ENCODE measurements at places on chromosomes 12 and 14. TPM values are rescaled to one million over a fixed set of nuclear protein-coding genes. Genes with fewer than 3 reads are reported as not detected.
A peak's percentile ranks its signal among the peaks of the same experiment; 100 is the strongest.

Gene PFKM
- 38.8 TPM for total RNA-seq

Gene RHOJ
- 1.8 TPM for total RNA-seq

Gene ATP5MC2
- 387 TPM for total RNA-seq

Gene KRR1
- 47.1 TPM for total RNA-seq

Gene MSI1
- not detected for total RNA-seq

Gene COL2A1
- total RNA-seq = not detected

Gene HVCN1
- 0.30 TPM for total RNA-seq

Gene MYF5
- total RNA-seq = not detected

Gene SERPINA5
- 0.05 TPM for total RNA-seq

Gene TAMALIN
- 0.25 TPM for total RNA-seq

Gene OTOGL
- 0.71 TPM for total RNA-seq

Gene LRRC43
- not detected for total RNA-seq

Gene USP44
- 0.02 TPM for total RNA-seq

GRCh38 chr14:67480011-67480410, 8.5 kb downstream of the TMEM229B start:
- no peak for DNase-seq

DNA sequence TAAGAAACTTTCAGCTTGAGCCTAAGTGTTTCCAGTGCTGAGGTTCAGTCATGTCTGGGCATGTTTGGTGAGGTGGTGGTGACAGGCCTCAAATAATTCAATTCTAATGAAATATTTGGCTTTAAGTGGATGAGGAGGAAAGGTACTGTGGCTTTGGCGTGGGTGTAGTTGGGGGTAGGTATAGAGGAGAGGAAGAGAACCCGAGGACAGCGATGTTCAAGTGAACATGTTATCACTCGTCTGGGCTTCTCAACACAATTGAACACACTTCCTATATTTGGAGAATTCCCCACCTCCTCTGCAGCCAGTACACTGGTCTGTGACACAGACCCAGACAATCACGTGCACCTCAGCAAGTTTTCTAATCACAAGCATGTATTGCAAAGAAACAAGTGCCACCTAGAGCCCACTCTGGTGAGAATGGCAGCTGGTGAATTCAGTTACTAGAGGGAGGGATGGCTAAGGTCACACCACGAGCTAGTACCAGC, 53.0 kb downstream of the IFNG-AS1 start:
- DNase-seq = no peak

GRCh38 chr12:10362325-10362724, 27.5 kb downstream of the KLRK1 start:
- DNase-seq = no peak

DNA sequence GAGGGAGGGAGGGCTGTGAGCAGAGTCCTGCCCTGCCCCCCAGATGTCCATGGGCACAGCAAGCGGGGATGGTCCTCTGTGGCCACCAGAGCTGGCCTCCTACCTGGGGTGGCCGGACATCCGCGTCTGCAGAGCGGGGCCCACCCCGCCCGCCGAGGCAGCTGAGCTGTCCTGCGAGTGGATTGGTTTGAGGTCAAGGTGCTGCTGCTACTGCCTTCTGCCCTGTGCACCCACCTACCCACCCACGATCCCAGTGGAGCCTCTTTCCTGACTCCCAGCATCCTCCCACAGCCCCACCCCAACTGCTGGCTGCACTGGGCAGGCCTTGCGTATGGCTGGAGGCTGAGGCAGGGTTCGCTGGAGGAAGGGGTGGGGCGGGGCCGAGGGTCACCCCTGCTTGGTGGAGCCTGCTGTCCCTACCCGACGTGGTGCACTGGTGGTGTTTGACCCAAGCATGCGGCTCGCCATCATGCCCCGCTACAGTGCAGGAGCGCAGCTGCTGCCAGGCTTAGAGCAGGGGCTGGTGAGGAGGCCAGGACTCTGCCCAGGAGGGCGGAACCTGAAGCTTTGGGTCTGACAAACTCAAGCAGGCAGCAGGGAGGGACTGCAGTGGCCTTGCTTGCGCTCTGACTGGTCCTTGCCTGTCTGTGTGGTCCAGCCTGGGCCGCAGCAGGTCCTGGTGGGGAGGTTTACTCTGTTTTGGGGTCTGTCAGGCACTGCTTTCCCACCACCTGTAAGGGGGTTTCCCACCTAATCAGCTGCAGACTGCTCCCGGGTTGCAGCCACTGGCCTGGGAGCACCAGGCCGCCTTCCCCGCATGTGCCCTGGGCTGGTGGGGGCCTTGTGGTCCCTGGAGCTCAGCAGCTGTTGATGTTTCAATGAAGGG, 23.7 kb downstream of the CEP170B start:
- DNase-seq = no peak

- no peak for DNase-seq
Measured at GRCh38 chr12:38543151-38543550, 226.6 kb downstream of the ALG10B start.

GRCh38 chr12:64232196-64232595, 10.1 kb upstream of the KICS2 start:
- DNase-seq = no peak

GRCh38 chr12:66321435-66321834, 19.1 kb downstream of the HELB start:
- no peak for DNase-seq

GRCh38 chr14:57391517-57392195, 1.3 kb downstream of the NAA30 start:
- DNase-seq = no peak

GRCh38 chr12:12747278-12747677, 30.1 kb downstream of the CDKN1B start:
- no peak for DNase-seq

DNA sequence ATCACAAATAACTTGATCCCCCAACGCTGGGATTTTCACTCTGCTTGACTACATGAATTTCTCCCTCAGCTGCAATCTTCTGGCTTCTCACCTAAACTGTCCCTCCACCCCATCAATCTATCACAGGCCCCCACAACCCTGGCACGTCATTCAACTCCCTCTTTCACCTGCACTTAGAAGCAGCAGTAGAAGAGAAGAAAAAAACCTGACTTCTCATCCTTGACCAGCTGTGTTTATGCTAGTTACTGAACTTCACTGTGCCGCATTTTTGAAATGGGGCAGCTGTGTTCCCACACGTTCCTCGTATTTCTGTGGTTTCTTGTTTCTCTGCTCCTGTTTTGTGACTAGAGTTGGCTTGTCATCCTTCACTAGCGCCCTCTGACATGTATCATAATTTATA, 35.0 kb downstream of the ITPR2 start:
- DNase-seq = no peak

- no peak for DNase-seq
Measured at GRCh38 chr12:130214686-130215395, 52.6 kb downstream of the FZD10 start.

DNA sequence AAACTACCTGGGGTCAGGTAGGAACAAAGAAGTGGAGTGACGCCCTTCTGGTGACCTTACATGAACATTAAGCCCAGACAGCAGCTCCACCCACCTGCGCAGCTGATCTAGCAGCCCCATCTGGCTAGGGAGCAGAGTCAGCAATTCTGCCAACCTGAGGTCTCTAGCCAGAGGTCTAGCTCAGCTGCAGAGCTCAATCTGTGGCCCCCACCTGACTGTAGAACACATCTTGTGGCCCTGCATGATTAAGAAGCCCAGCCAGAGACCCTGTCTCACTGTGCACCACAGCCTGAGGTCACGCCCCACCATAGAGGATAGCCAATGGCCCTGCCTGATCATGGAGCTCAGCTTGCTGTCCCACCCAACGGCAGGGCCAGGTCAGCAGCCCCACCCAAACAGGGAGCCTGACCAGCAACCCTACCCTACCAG, 50.6 kb upstream of the HIGD1C start:
- DNase-seq = no peak

- no peak for DNase-seq
Measured at GRCh38 chr12:84802161-84802560, 110.4 kb downstream of the SLC6A15 start.

- DNase-seq = no peak
Measured at GRCh38 chr12:14782756-14783155, 20.5 kb downstream of the WBP11 start.

DNA sequence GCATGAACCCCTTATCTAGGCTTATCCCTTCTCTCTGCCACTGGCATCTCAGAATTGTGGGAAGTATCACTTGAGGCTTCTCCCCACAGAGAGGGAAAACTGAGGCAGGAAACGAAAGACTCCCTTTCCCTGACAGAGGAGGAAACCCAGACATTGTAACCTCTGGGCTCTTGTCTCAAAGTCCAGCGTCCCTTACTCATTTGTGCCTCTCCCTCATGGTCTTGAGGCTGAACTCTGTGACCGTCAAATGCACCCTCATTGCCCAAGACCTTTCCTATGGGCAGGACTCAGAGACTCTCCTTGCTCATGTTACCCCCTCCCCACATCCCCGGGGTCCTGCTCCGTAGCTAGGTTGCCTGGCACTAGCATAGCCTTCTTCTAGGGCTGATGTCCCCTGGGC, 3.8 kb downstream of the CACNB3 start:
- no peak for DNase-seq

- DNase-seq = peak; percentile 72
Measured at GRCh38 chr12:24561411-24561871, 387.5 kb downstream of the BCAT1 start.

DNA sequence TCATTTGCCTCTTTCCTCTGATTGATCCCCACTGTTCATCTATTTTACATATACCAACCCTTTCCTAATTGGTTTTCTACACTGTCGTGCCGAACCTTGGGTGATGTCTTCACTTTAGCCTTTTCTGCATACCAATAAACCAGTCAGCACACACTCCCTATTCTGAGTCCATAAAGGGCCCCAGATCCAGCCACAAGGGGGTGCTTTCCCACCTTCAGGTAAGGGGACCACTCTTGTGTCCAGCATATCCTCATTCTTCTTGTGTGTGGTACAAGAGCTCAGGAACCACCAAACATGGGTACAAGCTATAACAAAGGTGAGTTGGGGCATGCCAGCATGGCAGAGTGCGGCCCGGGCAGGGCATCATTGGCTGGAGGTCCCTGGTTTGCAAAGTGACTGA, 859.8 kb downstream of the FSCB start:
- no peak for DNase-seq

DNA sequence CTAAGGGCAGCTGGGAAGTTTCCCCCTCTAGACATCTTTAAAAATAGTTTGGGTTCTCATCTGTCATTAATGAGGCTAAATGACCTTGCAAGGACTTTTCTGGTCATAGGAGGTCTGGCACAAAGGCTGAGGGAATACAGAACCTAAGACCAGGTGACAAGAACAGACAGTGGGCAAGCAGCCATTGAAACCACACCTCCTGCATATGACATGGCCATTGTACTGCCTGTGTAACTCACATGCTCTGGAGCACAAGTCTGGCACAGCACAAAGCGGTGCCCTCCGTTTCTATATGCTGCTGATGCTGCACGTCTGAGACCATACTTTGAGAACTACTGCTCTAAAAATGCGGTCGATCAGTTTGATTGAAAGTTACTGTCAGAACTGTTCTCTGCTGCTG, 143.3 kb downstream of the APAF1 start:
- no peak for DNase-seq

DNA sequence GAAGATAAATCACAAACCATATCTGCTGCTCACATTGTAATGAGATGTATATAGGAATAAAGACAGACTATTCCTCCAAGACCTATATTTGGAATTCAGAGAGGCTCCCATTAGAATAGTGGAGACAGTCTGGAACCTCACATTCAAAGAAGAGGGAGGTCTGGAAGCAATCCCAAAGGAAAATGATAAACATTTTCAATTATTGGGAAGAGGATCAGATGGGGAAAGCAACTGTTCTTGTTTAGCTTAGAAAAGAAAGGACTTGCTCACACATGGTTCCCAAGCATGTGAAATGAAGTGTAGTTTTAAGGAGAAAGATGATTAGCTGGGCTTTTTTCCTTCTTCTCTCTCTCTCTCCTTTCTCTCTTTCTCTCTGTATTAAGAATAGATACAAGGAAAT, 193.0 kb upstream of the LMNTD1 start:
- no peak for DNase-seq

GRCh38 chr12:89357297-89357730, 5.0 kb upstream of the DUSP6 start:
- DNase-seq = no peak

DNA sequence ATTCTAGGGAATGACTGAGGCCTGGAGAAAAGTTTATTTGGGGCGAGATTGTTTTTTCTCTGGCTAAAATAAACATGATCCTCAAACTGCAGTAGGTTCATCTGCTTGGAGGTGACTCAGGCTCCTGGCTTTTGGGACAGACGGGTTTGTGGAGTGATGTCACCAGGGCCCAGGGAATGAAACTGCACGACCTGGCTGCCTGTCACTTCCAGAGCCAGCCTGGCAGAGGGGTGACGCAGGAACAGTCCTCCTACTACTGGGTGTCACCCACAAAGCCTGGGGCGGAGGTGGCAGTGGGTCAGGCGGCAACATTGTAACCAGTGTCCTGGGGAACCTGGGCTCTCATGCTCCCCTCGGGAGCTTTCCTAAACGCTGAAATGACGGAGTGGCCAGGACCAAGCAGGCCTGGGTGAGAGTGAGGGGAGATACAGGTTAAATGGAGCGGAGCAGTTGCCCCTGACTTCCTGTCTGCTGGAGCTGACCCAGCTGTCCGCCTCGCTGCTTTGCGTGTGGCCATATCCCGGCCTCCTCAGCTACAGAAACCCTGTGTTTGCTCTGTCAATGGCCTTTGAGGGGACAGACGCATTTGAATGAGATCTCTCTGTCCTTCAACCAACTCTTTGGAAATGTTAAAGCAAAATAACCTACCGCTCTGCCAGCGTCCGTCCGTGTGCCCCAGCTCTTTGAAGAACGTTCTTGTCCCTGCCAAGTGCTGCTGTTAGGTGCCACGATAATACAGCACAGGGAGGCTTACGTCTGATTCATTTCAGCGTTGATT, 6.5 kb downstream of the HIP1R start:
- peak; percentile 87 for DNase-seq

- no peak for DNase-seq
Measured at GRCh38 chr12:98559666-98560065, 33.8 kb upstream of the SLC25A3 start.

- DNase-seq = no peak
Measured at GRCh38 chr14:93076755-93077154, 39.0 kb downstream of the ITPK1 start.

DNA sequence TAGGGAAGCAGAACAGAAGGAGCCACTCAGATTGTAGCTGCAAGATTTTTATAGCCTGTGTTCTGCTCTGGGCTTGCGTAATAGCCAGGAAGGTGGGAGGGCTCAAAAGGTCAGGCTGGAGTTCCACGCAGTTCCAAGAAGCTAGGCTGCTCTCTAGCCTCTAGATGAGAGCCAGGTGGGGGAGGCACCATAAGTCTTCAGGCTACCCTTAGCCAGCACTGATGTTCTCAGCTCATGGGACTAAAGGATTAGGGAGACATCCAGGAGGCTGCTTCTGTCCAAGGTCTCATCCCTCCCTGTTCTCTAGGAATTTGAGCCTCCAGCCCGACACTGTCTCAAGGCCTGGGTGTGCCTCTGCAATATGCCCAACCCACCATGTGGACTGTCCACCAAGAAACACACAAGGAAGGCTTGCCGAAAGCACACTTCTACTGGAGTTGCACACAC, 1.7 kb downstream of the LMBR1L start:
- no peak for DNase-seq

DNA sequence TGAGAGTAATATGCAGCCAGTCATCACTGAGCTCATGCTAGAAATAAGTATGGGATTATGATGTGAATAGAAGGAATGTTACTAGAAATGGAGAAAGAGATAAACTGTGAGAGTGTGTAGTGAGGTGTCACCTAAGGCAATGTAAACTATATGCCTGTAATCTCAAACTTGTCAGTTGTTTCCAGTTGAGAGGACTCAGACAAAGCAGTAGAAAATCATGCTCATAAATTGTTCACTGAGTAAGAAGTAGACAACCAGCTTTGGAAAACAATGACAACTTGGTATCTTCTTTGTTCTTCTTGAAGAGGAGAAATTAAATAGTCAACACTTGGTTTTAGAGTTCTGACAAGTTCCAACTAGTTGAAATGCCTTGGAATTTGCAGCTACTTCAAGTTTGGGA, 148.5 kb upstream of the OR4E1 start:
- DNase-seq = no peak

All from M059J (cell line).